Left kidney (tissue), 8 donors: ENCODE measurements at places on chromosomes 4 and X. TPM values are rescaled to one million over a fixed set of nuclear protein-coding genes. Genes with fewer than 3 reads are reported as not detected.

The BMP3 gene
- 18.7 TPM for polyA plus RNA-seq

The NLGN3 gene
- polyA plus RNA-seq: 5.1 TPM

The HTRA3 gene
- 7.2 TPM for polyA plus RNA-seq

The F8A3 gene
- polyA plus RNA-seq: not detected

The GPC4 gene
- polyA plus RNA-seq: 20.3 TPM

The MAGEC1 gene
- polyA plus RNA-seq: not detected

The CFAP47 gene
- polyA plus RNA-seq: 0.91 TPM

The MBNL3 gene
- polyA plus RNA-seq: 38.1 TPM

The VSIG1 gene
- 1.1 TPM for polyA plus RNA-seq

The ACE2 gene
- polyA plus RNA-seq: 55.0 TPM

The TIGD2 gene
- 15.0 TPM for polyA plus RNA-seq

The RHOXF1 gene
- polyA plus RNA-seq: 3.0 TPM

The BEX5 gene
- 12.9 TPM for polyA plus RNA-seq

The NELFA gene
- polyA plus RNA-seq: 29.7 TPM

The JAKMIP1 gene
- polyA plus RNA-seq: 0.08 TPM

The SPACA5 gene
- polyA plus RNA-seq: 0.58 TPM

The MAGEB17 gene
- polyA plus RNA-seq: 0.22 TPM

The SATL1 gene
- 0.57 TPM for polyA plus RNA-seq

The RTL9 gene
- polyA plus RNA-seq: 0.22 TPM

The JADE1 gene
- polyA plus RNA-seq: 50.3 TPM

The XAGE3 gene
- polyA plus RNA-seq: not detected

The BCLAF3 gene
- 20.4 TPM for polyA plus RNA-seq

The TLR1 gene
- polyA plus RNA-seq: 4.3 TPM

The KCNE5 gene
- 4.8 TPM for polyA plus RNA-seq

The NAA10 gene
- 62.1 TPM for polyA plus RNA-seq

The GLRA3 gene
- polyA plus RNA-seq: not detected

The HPGDS gene
- polyA plus RNA-seq: 5.2 TPM

The MAGEA2 gene
- not detected for polyA plus RNA-seq
